ENCODE measurements at places on chromosomes 13 and 19.

DNA sequence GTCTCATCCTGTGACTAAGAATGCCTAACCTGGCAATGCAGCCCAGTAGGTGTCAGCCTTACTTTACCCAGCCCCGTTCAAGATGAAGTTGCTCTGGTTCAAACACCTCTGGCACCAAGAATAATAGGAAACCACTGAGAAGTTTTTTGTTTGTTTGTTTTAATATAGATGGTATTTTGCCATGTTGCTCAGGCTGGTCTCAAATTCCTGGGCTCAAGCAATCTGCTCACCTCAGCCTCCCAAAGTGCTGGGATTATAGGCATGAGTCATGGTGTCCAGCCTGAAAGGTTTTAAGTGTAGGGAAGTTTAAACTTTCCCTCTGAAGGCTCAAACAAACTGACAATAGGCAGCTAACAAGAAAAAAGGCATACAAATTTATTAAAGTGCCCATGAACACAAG lies 51.2 kb upstream of the ABCC4 start:
- no peak for DNase-seq

DNA sequence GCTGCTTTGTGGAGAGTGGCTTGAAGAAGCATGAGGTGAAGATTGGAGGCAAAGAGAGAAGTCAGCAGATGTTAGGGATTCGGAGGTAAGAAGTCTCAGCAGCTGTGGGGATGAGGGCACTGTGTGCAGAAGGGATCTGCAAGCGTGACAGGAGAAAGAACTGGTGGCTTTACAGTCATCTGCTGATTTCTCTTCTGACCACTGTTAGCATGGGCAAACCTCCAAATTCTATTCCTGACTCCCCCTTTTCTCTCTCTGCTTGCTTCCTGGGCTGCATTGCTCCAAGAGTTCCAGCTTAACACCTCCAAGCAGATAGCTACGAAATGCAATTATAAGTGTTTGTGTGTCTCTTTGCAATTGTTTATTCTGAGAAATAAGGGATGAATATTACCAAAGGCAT lies 159.6 kb downstream of the GGACT start:
- DNase-seq = no peak

- DNase-seq = no peak
These were observed 86.9 kb downstream of the HSPH1 start for GRCh38 chr13:31074756-31075155.

DNA sequence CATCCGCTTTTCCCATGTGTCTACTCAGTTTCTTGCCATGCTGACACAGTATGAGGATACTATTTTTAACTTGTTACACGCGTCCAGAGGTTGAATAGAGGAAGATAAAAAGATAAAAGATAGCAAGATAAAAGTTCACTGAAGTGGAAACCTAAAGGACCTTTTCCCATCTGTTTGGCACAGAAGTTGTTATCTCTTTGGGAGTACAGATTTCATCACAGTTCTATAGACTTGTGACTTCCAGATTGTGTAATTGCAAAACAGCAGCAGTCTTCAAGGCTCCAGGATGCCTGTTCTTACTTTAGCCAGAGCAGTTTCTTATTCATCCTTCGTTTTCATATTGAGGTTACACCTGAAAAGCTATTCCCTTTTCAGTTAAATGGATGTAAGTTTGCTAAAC lies 369.2 kb downstream of the GPC5 start:
- DNase-seq = no peak

DNA sequence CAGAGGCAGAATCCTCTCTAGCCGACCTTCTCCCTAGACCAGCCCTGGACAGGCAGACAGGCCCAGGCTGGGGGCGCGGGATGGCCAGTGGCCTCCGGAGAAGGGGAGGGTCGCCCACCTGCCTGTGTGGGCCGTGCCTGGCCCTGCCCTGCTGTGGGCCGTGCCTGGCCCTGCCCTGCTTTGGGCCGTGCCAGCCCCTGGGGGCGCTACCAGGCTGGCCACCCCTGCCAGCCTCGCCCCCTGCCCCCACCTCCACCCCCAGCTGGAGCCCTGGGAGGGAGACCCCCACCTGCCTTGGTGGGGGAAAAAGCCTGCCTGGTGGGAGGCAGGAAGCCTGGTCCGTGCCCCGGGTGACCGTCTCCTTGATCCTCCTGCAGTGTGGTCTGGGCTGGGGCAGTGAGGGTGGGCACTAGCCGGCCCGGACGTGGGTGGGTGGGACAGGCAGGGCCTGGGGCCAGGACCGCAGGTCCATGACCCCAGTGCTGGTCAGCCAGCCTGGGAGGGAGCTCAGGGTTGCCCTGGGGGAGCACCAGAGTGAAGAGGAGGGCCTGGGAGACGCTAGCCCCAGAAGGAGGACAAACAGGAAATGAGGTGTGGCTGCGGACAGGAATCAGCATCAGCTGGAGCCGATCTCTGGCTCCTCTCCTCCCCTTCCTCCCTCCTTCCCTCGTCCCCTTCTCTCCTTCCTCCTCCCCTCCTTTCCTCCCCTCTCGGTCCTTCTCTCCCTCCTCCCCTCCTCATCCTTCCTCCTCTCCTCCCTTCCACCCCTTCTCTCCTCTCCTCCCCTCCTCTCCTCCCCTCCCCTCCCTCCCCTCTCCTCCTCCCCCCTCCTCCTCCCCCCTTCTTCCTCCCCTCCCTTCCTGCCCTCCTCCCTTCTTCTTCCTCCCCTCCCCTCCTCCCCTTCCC lies 5.1 kb upstream of the MKNK2 start:
- no peak for DNase-seq

- DNase-seq = no peak
These were observed 795 bp upstream of the ABCA7 start for GRCh38 chr19:1038978-1039645.

DNA sequence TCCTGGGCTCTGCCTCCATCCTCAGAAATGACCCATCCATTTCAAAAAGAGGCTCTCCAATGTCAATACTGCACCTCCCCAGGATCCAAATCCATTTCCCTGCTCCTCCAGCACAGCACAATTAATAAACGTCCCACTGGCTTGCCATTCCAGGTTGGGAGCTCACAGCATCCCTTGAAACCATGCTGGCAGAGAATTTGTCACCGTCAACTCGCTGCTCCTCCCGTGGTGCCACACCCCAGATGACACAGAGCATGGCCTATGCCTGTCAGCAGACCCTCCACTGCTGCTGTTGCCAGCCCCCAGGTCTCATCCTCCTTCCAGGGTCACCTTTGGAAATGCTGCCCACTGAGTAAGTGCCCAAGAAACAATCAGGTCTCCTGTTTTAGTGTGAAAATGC lies 53.0 kb upstream of the UQCRFS1 start:
- no peak for DNase-seq

GRCh38 chr13:39612023-39612637 lies 9.1 kb upstream of the LHFPL6 start:
- DNase-seq = peak; percentile 86

DNA sequence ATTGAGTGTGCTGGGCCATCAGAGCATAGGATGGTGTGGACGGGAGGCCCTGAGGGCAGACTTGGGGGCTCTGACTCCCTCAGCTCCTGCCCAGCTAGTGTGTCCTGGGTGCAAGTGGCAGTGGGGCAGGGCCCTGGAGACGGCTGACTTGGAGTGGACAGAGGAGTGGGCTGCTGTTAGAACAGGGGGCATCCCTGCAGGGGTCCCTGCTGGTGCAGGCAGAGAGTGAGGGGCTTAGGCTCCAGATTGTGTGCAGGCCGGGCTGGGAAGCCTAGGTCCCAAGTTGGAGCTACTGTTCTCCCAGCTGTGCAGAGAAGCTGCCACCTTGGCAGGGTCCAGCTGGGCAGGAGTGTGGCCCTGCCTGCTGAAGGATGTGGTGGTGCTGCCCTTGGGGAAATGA lies 8.6 kb downstream of the KCTD15 start:
- DNase-seq = no peak

DNA sequence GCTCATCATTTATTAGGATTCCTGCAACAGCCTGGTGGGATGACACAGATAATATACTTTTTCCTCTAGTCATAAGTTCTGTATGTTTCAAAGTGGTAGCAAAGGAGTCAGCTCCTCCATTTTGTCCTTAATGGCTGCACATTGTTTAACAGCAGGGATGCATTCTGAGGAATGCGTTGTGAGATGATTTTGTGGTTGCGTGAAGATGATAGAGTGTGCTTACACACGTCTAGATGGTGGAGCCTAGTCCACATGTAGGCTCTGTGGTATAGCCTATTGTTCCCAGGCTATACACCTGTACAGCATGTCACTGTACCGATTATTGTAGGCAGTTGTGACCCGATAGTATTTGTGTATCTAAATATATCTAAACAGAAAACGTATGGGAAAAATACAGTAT lies 4.6 kb downstream of the SMARCA4 start:
- no peak for DNase-seq

DNA sequence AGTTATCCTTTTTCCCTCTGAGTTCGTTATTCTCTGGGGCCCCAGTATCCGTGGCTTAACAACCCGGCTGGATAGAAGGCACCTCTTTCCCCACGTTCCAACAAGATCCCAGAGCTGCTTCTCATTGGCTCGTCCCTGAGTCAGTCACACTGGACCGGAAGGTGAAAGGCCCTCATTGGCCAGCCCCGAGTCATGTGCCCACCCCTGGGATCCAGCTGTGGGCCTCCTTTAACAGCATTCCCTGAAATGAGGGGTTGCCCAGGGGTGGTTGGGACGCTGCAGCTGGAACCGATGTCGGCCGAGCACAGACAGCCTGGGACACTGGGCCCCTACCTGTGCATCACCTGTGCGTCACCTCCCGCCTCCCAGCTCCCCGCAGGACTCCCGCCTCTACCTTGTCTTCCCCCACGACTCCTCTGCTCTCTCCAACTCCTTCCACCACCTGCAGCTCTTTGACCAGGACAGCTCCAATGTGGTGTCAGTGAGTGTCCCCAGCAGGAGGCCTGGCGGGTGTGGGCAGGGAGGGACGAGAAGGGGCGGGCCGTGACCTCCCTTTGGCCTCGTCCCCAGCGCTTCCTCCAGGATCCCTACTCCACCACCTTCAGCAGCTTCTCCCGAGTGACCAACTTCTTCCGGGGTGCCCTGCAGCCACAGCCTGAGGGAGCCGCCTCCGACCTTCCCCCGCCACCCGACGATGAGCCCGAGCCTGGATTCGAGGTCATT lies 4.3 kb downstream of the TBC1D17 start:
- no peak for DNase-seq

GRCh38 chr13:29946093-29946492 lies 95.7 kb upstream of the UBL3 start:
- DNase-seq = no peak

- DNase-seq = peak; percentile 21
These were observed 305.1 kb downstream of the ITGBL1 start for GRCh38 chr13:101757446-101758039.

Measured in common myeloid progenitor, CD34-positive (primary cell).